Globus pallidus (tissue), 1 donor: ENCODE measurements at places on chromosomes 1 and 21.

DNA sequence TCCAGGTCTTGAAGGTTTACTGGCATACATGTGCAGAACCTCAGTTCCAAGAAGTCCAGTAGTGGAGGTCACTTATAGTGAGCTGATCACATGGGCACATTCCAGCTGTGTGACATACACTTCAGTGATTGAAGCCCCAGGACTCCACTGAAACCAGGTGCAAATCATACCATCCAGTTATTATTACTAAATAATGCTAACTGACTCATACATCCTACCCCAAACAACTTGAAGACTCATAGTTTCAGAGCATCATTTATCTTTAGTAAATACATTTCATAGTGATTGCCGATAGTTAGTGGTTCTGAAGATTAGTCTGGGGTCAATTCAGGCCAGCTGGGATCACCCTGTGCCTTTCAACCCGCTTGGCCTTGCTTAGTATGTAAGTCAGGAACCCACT is 137.9 kb upstream of the UBE2U start:
- no peak for DNase-seq

DNA sequence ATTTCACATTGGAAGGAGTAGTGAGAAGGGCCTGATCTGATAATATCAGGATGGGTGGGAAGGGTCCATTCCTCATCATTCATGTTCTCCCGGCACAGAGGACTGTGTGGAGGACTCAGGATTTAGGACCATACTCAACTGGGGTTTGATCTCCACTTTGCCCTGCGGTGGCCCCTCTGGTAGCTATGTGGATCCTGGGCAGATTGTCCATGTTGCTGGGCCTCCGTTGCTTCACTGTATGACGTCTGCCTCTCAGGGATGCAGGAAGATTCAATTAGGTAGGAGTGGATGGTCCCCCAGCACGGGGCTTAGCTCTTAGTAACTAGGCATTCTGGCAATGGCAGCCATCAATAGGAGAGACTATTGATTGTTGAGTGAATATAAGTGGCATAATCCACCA is 2.3 kb downstream of the ETS2 start:
- no peak for DNase-seq

- DNase-seq: no peak
Measured at GRCh38 chr1:180642781-180643180, 11.0 kb downstream of the XPR1 start.

DNA sequence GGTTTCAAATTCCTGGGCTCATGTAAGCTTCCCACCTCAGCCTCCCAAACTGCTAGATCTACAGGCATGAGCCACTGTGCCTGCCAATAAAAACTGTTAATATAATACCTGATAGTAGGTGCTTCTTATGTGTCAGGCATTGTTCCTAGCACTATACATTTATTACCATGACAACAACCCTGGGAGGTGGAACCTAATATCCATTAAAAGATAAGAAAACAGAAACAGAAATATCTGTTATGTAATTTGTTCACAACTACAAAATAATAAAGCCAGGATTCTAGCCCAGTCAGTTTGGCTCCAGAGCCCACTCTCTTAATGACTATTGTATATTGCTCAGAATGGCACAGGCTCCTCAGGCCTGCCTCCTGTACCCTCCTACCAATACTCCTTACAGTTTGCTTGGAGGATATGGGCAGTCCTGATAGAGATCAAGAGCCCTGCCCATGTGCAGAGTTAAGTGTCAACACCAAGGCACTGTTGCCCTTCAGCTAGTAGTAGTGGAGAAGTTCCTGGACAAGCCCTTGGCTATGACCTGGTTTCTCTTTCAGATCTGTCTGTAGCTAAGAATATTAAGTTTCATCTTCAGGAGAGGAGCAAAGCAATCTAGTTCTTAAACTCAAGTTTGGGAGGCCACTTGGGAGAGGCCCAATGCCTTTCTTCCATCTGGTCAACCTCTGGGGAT is 22.4 kb downstream of the RPL5 start:
- DNase-seq: no peak

- DNase-seq: no peak
Measured at GRCh38 chr1:10494418-10494753, 19.6 kb downstream of the PEX14 start.

- DNase-seq: no peak
Measured at GRCh38 chr21:28910280-28910887, 82.3 kb downstream of the LTN1 start.

GRCh38 chr1:119841306-119841705 is 30.0 kb upstream of the REG4 start:
- no peak for DNase-seq

DNA sequence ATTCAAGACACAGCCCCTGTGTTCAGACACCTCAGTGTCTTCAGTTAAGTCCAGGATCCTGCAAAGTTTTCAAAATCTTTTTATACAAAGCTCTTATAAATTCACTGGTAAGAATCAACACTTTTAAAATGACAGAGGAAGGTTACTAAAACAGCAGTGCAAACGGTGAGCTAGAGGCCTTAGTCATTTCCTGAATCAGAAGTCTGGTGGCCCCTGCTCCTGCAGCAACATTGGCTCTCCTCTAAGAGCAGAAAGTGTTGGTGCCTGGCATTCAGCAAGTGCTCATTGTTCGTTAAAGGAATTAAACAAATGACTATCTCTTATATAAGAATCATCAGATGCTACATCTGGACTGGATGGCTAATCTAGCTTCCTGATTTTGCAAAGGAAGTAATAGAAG is 282.9 kb downstream of the PTGER3 start:
- DNase-seq: no peak

- no peak for DNase-seq
Measured at GRCh38 chr1:106480629-106481028, 575.8 kb upstream of the PRMT6 start.
